ENCODE measurements at places on chromosomes 12 and 14.

DNA sequence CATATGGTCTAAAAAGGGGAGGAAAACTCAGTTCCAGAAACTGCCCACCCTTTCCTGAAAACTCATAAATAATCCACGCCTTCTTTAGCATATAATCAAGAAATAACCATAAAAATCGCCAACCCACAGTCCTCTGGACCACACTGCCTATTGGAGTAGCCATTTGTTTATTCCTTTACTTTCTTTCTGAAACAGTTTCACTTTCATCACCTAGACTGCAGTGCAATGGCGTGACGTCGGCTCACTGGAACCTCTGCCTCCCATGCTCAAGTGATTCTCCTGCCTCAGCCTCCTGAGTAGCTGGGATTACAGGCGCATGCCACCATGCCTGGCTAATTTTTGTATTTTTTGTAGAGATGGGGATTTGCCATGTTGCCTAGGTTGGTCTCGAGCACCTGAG lies 44.2 kb downstream of the CLMN start:
- DNase-seq, result no peak

GRCh38 chr14:100564512-100564911 lies 22.7 kb downstream of the BEGAIN start:
- DNase-seq, result no peak

DNA sequence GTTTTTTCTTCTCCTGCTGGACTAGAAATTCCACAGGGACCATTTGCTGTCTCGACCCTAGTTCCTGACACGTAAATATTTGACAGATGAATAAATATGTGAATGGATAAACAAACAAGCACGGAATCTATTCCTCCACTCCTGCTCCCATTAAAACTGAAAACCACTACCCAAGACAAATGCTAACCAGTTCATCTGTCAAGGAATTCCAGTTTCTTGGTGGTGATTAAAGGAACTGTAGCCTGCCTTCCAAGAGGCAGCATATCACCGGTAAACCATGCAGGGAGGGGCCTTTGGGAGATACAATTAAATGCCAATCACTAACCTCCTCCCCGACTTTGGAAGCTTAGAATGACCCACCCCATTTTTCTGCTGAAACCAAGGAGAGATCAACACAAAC lies 95.4 kb downstream of the TTC7B start:
- DNase-seq, result no peak

GRCh38 chr12:70317781-70318180 lies 48.3 kb upstream of the KCNMB4 start:
- peak; percentile 38 for DNase-seq

DNA sequence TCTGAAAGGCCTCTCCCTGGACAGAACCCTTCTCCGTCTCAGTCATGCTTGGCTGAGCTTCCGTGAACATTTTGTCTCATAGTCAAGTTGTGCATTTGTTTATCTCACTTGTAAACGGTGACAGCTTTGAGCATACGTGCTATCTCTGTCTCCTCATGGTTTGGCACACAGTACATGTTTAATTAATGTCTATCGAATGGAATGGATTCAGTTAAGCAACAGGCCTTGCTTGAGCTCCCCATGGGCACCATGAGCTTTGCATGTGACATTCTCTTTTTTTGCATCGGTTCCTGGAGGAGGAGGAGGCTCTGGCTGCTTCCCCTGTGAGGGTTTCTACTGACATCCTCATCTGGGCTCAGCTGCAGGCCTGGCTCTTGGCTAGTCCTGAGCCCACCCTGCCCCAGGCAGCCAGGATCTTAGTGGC lies 80.0 kb downstream of the PRIMA1 start:
- DNase-seq, result no peak

DNA sequence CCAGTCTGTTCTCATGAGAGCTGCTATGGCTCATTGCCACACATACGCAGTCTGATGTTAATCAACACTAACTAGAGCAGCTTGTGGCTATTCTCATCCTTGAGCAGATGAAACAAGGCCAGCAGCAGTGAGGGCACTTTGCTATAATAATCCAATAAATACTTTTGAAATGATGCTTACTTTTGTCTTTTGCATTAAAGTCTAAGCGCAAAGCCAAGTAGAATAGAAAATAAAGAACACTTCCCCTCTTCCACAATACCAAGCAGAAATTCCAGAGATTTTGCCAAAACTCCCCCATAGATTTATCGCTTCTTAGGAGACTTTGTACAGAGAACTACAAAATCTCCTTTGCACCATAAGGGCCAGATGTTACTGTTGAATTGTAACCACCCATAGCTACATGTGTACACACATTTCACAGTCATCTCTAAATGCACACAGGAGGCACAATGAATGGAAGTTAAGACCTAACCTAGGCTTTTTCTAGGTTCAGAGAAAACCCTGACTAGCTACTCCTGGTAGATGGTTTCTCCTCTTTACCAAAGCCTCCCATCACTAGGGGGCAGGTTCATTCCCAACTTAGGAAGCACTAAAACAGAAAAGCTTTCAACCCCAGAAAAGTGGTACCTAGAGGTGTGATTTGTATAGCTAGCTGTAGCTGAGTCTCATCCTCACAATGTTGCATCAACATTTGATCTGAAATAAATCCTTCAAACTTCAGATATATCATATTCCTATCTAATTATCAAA lies 119.3 kb downstream of the HMGA2 start:
- DNase-seq, result no peak

- no peak for DNase-seq
Measured at GRCh38 chr12:93466625-93467350, 526 bp upstream of the MRPL42 start.

DNA sequence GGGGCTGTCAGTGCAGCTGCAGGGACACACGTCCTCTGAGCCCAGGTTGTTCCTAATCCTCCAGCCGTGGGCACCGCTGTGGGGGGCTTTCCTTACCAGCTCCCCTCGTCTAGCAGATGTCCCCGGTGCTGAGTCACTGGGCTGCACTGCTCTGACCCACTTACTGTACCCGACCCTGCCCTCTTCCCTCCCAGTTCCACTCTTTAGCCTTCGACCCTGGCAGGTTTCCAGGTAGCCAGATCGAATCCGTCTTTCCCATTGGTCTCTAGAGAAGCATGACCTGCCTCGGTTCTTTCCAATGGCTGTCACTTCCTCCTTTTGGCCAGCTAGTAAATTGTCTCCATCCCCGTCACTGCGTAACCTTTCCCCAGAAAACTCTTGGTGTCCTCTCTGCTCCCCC lies 48.4 kb downstream of the ELK3 start:
- no peak for DNase-seq

- no peak for DNase-seq
Measured at GRCh38 chr12:69712826-69713225, 13.7 kb upstream of the BEST3 start.

DNA sequence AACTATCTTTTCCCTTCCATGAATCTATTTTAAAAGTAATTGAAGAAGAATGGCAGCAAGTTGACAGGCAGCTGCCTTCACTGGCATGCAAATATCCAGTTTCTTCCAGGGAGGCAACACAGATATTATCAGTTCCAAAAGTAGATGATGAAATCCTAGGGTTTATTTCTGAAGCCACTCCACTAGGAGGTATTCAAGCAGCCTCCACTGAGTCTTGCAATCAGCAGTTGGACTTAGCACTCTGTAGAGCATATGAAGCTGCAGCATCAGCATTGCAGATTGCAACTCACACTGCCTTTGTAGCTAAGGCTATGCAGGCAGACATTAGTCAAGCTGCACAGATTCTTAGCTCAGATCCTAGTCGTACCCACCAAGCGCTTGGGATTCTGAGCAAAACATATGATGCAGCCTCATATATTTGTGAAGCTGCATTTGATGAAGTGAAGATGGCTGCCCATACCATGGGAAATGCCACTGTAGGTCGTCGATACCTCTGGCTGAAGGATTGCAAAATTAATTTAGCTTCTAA lies 18.4 kb downstream of the TMPO start:
- DNase-seq, result no peak

GRCh38 chr12:104669089-104669721 lies 212.5 kb downstream of the CHST11 start:
- no peak for DNase-seq

GRCh38 chr12:51911307-51911706 lies 4.0 kb downstream of the ACVRL1 start:
- DNase-seq, result no peak

DNA sequence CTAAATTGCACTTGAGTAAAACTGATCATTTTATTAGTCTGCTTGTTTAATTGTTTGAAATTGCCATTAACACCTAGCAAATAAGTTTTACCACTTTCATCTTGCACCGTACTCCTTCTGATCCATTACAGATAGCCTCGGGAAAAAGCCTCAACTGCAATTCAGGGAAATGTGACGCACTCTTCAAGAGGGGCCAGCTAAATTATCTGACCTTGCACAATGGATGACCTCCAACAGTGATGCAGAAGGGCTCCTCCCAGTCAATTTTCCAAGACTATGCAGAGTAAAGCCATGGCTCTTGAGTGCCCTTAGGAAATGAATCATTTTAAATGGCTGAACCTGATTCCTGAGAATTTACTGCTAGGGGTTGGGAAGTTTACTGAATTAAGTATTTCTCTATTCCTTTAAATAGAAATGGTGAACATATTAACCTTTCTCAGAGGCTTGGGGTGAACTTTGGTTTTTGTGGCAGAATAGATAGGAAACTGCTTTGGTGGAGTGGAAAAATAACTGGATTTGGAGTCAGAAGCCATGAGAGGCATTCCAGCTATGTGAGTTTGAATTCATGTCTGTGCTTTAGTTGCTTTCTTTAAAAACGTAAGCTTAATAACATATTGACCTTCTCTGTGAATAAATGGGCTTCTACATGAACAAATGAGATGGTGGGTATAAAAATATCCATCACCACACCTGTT lies 64.8 kb upstream of the OVCH1 start:
- no peak for DNase-seq

GRCh38 chr12:2258025-2258424 lies 205.2 kb downstream of the CACNA1C start:
- DNase-seq, result no peak

DNA sequence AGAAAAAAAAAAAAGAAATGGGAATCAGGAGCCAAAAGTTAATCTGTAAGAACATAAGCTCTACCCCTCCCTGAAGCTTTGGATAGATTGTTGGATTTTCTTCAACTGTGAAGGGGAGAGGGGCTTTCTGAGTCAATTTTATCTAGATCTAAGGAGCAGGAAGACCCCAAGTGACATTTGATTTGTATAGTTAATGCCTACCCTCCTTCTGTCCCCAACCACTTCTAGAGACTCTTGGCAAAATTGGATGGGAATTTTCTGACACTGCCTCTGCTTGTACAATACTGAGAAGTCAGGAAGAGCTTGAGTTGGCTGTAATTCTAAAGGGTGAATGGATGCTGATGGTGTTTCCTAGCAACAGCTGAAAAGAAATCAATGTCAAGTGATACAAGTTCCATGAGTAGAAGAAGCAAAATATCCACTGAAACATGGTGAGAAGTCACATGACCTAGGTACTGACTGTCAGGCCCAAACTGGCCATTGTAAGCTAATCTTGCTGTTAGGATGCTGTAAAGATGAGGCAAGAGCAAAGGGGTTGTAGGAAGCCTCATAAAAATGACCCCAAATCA lies 42.2 kb downstream of the NDUFA12 start:
- no peak for DNase-seq

DNA sequence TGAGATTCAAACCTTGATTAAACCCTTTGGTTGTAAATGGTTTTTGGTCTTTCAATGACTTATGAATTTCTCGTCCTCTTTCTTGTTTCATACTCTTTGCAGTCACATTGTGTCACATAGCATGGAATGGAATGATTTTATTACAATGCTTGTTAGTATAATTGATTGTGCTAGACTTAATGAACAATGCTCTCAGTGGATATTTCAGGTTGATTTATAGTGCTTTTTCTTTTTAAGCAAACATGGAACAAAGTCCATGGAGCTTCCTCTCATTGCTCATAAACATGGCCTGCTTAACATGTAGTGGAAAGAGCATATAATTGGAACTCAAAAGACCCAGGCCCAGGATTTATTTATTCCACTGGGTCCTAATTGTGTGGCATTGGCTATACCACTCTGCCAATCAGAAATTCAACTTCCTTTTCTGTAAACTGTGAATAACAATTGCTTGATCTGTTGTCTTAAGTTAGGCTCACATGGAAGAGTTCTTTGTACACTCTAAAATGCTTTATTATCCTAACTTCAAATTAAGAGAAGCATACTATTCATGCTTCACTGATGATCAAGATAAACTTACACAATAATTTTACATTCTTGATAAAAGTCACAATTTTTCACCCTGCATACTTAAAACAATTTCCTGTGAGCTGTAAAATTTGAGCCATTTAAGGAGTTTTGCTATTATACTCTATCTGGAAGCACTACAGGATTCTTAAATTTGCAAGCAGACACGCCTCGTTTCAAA lies 370.5 kb upstream of the PDE3A start:
- DNase-seq, result no peak

- no peak for DNase-seq
Measured at GRCh38 chr14:36582874-36583241, 444 bp upstream of the NKX2-8 start.

GRCh38 chr12:2752676-2753371 lies 41.9 kb upstream of the FKBP4 start:
- DNase-seq, result peak; percentile 48

Measured in Kasumi-1 (cell line).